ENCODE measurements at places on chromosomes 12 and 14. TPM values are rescaled to one million over a fixed set of nuclear protein-coding genes. Genes with fewer than 3 reads are reported as not detected.

DNA sequence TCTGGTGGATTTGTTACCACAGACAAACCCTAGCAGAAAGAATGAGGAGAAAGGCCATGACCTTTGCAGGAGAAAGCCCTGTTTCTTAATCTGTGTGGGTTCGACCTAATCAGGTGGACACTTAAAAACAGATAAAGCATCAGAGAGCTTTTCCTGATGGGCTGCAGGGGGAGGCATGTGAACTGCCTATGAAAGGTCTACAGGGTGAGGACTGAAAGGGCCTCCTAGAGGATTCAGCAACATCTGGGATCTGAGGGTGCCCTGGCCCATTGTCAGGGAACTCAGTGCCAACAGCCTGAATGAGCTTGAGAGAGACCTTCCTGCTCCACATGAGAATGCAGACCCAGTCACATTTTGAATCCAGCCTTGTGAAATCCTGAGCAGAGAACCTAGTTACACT is 178.8 kb upstream of the DDHD1 start:
- DNase-seq = no peak

GRCh38 chr12:26991826-26992225 is 22.4 kb downstream of the TM7SF3 start:
- no peak for DNase-seq

DNA sequence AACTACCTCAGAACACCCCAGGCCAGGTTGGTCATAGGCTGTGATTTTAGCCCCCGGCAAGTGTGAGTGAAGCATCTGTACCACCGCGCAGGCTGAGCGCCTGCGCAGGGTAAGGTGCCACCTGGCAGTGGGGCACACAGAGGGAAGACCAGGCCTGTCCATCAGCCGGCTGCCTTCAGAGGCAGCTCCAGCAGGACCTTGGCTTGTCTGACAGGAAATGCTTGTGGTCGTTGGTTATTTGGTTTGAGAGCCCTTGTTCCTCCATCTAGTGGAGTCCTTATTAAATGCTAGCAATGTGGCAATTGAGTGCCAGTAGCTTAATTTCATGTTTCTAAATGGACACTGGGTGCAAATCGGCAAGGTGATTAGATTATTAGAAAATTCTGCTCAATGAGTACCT is 27.5 kb downstream of the SLC25A29 start:
- no peak for DNase-seq

- DNase-seq = no peak
These were observed 117.3 kb downstream of the CPNE8 start for GRCh38 chr12:38788106-38788505.

DNA sequence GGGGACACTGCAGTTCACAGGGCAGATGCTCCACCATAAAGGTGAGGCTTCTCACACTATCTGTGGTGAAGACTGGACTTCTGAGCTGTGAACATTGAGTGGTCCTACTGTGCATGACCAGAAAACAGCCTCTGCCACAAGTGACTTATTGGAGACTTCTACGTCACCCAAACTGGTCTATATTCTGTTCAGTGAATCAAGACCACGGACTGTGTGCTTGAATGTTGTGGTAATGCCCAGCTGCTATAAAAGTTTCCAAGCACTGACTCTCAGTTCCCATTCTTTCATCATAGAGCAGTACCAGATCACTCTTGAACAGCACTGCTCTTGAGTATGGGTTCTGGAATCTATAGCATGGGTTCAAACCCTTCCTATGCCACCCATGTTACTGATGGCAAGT is 4.8 kb upstream of the PLEK2 start:
- no peak for DNase-seq

GRCh38 chr12:122865268-122866231 is 30.3 kb downstream of the HIP1R start:
- DNase-seq = no peak

FGD4 gene
- total RNA-seq = 37.0 TPM

IFT81 gene
- total RNA-seq = 11.0 TPM

ANO4 gene
- not detected for total RNA-seq

COCH gene
- total RNA-seq = 0.70 TPM

SLCO1B1 gene
- not detected for total RNA-seq

SIX1 gene
- 1.3 TPM for total RNA-seq

DNA sequence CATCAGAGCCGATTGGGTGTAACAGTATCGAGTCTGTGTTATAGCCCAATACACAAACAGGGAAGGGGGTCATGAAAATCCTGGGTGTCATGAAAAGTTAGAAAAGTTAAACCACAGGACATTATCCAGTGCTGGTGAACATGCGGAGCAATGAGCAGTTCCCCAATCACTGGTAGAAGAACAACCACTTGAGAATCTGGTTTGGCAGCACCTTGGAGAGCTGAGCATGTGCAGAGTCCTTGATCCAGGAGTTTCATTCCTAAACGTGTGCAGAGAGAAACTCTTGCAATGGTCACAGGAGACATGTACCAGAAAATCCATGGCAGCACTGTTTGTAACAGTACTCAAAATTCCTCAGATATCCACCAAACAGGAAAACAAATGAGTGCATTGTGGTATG is 23.0 kb upstream of the JDP2 start:
- no peak for DNase-seq

DNA sequence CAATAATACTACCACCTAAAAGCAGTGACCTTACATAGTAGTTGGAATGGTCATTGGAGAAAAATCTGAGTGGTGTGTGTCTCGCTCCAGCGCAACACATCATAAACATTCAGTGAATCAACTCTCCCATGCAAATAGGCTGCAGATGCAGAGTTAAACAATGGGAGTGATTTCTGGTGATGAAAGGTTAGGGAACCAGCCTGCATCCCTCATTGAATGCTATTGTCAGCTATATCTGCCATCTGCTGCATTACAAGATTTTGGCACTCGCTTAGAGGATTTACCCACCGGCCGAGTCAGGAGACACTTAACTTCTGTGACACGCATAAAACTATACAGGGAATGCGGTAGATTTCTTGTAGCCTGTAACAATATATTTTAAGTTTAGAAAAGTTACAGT is 900.9 kb downstream of the FLRT2 start:
- DNase-seq = no peak

ANKRD9 gene
- total RNA-seq = 19.5 TPM

DNA sequence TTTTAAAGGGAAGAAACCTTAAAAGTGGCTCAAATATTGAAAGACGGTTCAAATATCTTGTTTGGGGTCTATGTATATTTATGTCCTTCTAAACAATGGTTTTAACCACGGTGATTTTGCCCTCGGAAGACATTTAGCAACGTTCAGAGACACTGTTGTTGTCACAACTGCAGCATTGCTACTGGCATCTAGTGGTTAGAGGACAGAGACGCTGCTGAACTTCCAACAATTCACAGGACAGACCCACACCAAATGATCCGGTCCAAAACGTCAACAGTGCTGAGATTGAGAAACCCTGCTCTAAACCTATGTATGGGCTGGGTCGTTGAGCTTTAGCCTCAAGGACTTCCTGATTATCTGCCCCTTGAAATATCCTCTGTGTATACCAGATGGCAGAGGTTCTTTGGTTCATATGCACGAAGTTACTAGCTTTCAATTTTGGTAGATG is 1.7 kb downstream of the ANGEL1 start:
- peak; percentile 19 for DNase-seq

DNA sequence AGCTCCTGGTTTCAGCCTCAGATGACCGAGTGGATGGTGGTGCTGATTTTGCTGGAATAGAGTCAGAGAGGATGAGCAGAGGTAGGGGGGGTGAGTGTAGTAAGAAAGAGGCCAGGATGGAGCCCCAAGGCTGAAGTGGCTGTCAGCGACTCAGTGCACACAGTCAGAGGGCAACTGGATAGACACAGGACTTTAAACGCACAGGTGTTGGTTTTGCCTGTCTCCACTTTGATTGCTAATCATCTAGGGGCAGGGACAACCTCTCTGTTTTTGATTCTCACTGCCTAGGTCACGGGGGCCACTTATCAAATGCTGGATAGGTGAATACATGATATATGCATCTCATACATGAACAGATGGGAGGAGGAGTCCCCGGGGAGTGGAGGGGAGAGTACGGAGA is 99.5 kb downstream of the EGLN3 start:
- DNase-seq = no peak

DNA sequence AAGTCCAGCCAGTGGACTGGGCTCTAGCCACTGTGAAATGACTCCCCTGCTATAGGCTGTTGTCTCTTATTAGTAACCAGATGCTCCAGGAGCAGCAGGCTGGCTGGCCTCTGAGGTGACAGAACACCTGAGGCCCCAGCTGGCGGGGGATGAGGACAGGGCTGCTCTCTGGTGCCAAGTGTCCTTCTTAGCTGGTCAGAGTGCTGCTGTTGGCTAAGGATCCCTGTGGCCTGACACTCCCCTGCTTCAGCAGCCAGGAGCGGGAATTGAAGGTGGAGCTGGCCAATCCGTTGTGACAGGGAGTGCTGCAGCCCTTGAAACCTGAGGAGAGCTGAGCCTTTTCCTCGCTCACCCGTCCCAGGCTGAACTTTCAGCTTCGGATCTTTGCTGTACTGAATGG is 30.7 kb downstream of the TMEM229B start:
- peak; percentile 4 for DNase-seq

DNA sequence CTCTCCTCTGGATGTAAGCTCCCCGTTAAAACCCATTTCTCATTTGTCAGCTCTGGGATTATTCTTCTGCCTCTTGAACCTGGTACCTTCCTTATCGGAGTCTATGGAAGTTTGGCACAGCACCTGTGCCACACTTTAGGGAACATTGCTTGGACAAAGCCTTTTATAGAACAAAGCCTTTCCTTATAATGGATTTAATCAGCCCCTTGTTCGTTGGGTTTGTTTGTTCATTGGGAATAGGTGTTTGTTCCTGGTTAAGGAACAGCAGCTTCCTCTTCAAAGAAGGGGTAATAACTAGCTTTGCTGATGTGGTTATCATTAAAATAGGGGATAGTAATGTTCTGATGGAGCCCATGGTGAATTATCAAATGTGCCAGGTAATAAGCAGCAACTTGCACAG is 70.4 kb downstream of the NRXN3 start:
- no peak for DNase-seq

DNA sequence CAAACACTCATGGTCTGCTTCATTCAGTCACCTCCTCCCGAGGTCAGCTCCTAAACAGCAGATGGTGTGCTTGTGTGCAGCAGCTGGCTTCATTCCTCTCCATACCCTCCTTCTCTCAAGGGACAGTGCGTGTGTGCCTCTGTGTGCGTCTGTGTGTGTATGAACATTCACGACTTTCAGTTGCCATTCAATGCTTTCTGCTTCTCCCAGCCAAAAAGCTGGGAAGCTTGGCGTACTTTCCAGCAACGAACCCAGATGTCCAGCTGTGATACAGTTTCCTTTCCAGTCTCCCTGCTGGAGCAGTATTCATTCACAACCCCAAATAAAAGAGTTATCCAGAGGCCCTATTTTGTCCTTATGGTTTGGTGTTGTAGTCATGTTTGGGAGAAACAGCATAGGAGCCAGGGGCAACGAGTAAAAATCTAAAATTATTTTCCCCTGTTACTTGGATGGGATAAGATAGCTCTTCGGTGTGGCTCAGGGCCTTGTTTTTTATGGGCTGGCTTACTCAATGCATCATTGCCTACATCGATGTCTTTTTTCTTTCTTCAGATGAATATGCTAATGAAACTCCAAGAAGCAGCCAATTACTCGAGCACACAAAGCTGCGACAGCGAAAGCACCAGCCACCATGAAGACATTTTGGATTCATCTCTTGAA is 379.3 kb downstream of the NAV3 start:
- no peak for DNase-seq

DNA sequence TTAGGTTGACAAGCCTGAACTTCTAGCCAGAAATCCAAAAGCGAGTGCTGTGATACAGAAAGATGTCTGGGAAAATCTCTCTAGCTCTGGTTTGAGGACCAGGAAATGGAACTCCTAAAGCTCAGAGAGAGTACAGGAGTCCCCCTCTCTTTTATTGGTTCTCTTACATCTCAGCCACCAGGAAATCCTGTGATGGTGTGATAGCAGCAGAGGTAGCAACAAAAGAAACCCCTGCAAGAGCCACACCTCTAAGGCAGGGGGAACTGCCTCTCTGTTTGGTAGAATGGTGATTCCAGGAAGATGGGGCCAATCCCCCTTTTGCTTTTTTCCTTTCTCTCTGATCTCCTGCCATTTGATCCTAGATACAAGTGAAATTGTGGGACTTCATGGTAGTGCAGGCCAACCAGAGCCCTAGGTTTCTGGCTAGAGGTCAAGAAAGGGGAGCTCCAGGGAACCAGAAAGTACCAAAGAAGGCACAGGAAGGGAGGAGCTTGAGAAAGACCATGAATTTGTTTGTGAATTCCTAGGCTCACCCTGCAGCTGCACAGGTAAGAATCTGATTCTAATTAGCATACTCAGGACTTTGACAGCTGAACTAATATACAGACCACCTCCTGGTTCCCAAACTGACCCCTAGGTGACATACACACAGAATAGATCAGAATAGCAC is 88.5 kb downstream of the PAPLN start:
- DNase-seq = no peak

DNA sequence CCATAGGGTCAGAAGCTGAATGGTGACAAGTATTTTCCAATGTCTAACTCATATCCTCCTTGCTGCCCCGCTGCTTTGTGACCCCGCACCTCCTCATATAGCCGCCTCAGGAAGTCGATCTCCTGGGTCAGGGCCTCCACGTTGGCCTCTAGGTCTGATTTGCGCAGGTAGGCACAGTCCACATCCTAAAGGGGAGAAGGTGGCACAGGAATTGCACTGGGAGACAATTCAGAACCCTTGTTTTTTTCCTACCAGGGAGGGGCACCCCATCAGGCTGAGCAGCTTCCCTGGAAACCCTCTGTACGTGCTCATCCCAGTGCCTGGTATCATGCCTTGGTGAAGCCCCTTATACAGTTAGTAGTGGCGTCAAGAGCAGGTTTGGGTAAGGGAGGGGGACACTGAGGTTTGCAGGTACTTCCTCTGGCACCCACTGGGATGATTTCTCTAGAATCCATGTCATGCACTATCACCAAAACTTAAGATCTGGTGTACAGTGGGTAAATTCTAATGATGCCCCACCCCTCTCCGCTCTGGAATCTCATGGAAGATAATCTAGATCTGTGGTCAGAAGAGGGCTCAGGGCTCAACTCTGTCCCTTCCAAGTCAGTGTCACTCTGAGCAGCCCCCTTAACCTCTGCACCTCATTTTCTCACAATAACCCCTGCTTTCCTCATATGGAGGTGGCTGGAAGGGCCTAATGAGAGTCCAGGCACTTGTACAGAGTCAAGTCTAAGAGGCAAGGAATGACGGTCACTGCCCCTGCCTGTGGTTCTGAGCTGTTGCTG is 20.1 kb upstream of the KRT86 start:
- no peak for DNase-seq

COPS7A gene
- 66.0 TPM for total RNA-seq

KIF5A gene
- total RNA-seq = 0.50 TPM

GRCh38 chr12:18719922-18720510 is 17.8 kb downstream of the PLCZ1 start:
- DNase-seq = no peak

KRT79 gene
- 0.58 TPM for total RNA-seq

GRCh38 chr12:119258149-119258548 is 76.4 kb upstream of the CCDC60 start:
- DNase-seq = no peak

- no peak for DNase-seq
These were observed 93.4 kb downstream of the DIO2 start for GRCh38 chr14:80117876-80118275.

- DNase-seq = no peak
These were observed 154.8 kb downstream of the TMTC2 start for GRCh38 chr12:82841487-82841904.
